ENCODE measurements at places on chromosomes 1 and 21. TPM values are rescaled to one million over a fixed set of nuclear protein-coding genes. Genes with fewer than 3 reads are reported as not detected.

- DNase-seq: no peak
Observed at GRCh38 chr1:58287894-58288623, 258.5 kb downstream of the OMA1 start.

DNA sequence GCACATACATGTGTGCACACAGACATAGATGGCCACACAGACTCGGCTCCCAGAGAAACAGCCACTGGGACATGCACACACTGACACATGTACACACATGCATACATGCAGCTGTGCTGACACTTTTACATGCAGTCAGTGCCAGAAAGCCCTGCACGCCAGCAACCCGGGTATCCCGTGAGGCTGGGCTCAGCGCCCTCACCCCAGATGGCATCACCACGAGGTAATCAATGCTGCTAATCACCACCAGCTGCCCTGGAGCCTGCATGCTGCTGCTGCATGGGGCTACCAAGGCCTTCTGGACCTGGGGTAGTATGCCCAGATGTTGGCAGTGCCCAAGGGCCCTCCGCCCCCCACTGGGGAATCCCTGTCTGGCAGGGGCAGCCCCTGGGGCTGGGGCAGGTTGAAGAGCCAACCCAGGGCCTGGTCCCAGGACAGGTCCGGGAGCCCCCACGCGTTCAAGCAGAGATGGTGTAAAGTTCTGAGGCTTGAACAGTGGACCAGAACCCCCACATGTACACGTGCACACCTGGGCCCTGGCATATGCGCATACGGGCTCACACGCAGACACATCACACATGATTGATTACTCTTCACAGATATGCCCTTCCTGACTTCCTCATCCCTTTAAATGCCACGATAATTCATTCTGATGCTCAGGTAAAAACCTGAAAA lies 2.7 kb upstream of the COL16A1 start:
- DNase-seq: no peak

- DNase-seq: no peak
Observed at GRCh38 chr1:192086644-192087043, 71.6 kb upstream of the RGS18 start.

- DNase-seq: no peak
Observed at GRCh38 chr1:78408192-78408591, 82.6 kb upstream of the PTGFR start.

DNA sequence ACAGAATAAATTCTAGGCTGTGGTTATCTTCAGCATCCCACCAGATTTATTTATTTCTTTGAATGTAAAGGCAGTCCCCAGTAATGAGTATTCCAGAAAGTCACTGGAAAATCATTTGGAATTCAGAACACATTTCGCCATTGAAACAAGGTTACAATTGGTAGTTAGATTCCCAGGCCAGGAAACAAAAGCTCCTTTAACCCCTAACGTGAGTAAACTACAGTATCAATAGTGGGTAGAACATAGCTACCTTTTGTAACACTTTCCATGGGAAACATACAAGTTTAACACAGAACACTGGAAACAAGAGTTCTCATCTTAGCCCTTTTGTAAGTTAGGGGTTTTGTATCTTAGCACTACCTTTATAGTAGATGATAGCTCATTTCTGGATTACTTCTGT lies 53.4 kb upstream of the BMP8A start:
- no peak for DNase-seq

GRCh38 chr1:234244482-234244881 lies 128.8 kb upstream of the COA6 start:
- DNase-seq: no peak

GRCh38 chr1:165342587-165342986 lies 13.9 kb downstream of the LMX1A start:
- DNase-seq: no peak

FAAH gene
- total RNA-seq: 5.5 TPM

Measured in Right ventricle myocardium inferior (tissue), 1 donor.